ENCODE measurements at places on chromosomes 16 and 17.

GRCh38 chr17:47742319-47743181 is 9.5 kb downstream of the TBX21 start:
- no peak for DNase-seq

DNA sequence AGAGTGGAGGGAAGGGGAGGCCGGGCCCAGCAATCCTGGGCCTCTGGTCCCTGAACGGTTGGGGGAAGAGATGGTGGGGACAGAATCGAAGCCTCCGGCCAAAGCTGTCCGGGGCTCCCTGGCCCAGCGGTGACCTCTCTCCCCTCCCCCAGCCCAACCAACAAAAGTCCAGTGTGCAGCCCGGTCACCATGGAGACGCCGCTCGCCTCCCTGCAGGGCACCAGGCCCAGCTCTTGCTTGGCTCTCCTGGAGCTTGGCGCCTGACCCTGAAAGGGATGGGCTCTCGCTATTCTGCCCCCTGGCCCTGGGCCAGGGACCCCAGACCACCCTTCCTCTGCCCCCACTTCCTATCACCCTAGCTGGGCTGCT is 1.3 kb downstream of the METRN start:
- peak; percentile 83 for DNase-seq

GRCh38 chr16:19003935-19004334 is 20.2 kb downstream of the TMC7 start:
- no peak for DNase-seq

GRCh38 chr16:4115209-4115948 is 863 bp downstream of the ADCY9 start:
- DNase-seq = peak; percentile 40

GRCh38 chr16:84191466-84191865 is 509 bp downstream of the ADAD2 start:
- no peak for DNase-seq

DNA sequence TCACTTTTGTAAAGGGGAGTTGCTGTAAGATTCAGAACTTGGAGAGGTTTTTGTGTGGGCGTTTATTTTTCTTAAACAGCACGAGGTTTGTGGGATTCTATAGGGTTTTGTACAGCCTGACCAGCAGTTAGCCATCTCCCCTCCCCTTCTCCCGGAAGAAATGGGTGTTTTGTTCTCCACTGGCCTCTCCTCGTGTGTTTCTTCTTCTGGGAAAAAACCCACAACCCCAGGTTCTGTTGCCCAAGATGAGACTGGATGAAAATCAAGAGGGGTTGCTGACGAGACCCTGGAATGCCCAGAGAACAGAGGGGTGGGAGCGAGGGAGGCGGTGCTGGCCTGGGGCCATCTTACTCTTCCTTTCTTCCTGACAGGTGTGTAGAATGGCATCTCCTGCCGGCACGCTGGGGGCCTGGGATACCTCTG is 186.1 kb downstream of the MSI2 start:
- no peak for DNase-seq

DNA sequence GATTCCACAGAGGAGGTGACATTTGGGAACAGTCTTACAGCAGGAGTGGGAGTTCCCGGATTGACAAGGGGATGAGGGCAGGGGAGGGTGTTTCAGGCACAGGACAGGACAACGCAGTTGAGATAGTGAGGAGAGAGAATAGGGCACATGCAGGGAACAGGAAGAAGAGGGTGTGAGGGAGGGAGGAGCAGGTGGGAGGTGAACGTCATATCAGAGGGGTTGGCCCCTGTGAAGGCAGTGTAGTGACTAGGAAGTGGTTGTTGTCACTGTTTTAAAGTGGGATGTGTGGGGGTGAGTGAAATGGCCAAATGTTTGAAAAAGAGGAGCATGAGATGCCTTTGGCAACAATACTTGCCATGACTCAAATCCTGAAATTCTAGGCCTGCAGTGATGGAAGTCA is 12.2 kb downstream of the PRKCB start:
- no peak for DNase-seq

GRCh38 chr17:17700251-17700969 is 19.2 kb downstream of the RAI1 start:
- no peak for DNase-seq

GRCh38 chr16:1601489-1601888 is 10.4 kb downstream of the IFT140 start:
- no peak for DNase-seq

DNA sequence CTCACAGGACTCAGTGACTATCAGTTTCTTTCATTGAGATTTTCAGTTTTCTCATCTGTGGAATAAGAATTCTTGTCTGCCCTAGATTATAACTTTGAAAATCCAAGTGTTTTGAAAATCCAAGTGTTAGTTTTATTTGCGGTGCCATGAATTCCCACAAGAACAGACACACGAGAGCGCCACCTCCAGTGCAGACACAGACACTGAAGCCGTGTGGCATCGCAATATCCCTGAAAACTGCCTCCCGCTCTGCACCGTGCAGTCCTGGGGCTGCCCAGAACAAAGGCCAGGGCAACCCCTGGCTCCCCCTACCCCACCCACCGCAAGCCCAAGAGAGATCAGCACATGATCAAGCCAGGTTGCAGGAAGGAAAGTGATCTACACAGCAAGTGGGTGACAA is 229.5 kb upstream of the ASIC2 start:
- no peak for DNase-seq

- peak; percentile 26 for DNase-seq
These were observed 858 bp upstream of the TELO2 start for GRCh38 chr16:1492082-1492922.

- DNase-seq = no peak
These were observed 35.8 kb downstream of the AMFR start for GRCh38 chr16:56389554-56389953.

DNA sequence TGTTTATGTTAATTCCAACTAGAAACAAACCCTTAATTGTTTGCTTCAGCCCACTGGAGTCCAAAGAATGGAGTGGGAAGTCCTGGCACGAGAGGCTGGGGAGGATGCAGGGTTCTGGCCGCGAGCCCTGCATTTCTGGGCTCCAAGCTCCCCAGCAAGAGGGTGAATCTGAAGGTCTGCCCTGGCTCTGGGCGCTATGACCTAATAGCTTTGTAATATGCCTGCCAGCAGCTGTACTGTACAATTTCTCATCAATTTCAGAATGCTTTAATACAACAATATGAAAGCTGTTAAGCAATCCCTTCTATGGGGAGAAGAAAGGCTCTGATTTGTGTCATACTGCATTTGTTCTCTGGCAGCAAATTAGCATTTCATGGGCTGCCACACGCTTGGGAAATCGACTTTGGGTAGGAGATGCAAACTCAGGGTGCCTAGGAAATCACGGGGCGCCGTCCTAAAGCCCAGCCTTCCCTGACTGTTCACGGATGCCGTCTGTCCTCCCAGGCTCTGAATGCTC is 43.8 kb downstream of the NDEL1 start:
- no peak for DNase-seq

- DNase-seq = no peak
These were observed 41.8 kb upstream of the CNTNAP4 start for GRCh38 chr16:76235426-76235825.

DNA sequence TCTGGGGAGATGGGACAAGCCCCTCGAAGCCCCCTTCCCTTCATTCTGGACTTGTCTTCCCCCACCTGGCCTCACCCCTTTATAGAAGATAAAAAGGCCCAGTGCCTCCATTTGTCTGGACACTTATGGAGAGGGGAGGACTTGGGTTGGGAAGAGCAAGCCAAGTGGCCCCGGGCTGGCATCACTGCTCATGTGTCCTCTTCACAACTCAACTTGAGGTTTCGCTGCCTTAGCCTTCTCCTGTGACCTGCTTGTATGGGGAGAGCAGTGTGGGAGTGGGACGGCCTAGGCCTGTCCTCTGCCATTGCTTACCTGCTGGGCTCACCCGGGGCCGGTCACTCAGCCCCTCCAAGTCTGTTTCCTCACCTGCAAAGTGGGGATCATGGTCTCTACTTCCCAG is 1.4 kb downstream of the PAQR4 start:
- no peak for DNase-seq

- DNase-seq = no peak
These were observed 129.4 kb upstream of the IRX5 start for GRCh38 chr16:54801057-54801844.

DNA sequence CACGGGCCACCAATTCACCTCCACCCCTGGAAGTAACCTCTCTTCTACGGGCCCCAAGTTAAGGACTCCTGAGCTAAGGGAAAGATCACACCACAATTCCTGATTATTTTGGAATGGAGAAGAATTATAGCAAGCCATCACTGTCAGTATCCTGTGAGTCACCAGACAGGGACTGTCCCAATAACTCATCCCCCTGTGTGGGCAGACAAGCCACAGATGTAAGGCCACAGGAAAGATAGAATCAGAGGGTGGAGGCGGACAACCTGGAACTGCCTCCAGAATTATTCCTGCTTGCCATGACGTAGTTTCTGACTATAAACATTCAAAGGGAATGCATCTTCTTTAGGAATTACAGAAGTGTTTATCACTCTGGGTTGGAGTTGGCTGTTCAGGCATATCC is 5.8 kb upstream of the MYO1D start:
- no peak for DNase-seq

DNA sequence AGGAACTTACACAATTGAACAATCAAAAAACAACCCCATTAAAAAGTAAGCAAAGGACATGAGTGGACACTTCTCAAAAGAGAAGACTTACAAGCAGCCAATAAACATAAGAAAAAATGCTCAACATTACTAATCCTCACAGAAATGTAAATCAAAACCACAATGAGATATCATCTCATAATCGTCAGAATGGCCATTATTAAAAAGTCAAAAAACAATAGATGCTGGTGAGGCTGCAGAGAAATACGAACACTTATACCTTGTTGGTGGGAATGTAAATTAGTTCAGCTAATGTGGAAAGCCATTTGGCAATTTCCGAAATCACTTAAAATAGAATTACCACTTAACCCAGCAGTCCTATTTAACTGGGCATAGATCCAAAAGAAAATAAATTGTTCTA is 301.9 kb upstream of the KCNJ16 start:
- DNase-seq = no peak

DNA sequence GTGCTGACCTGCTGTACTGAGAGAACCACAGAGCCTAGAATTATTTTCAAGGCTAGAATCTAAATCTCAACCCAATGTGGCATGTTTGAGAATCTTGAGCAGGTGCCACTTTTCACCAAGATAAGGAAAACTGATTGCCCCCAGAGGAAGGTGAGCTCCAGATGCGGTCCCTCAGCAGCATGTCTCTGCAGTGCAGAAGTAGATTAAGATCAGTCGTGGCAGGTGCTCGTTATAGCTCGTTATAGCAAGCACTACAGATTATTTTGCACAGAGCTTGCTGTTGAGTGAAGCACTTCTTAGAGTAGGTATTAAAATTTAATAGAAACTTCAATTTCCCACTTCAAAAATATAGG is 176.0 kb downstream of the AATF start:
- DNase-seq = no peak

DNA sequence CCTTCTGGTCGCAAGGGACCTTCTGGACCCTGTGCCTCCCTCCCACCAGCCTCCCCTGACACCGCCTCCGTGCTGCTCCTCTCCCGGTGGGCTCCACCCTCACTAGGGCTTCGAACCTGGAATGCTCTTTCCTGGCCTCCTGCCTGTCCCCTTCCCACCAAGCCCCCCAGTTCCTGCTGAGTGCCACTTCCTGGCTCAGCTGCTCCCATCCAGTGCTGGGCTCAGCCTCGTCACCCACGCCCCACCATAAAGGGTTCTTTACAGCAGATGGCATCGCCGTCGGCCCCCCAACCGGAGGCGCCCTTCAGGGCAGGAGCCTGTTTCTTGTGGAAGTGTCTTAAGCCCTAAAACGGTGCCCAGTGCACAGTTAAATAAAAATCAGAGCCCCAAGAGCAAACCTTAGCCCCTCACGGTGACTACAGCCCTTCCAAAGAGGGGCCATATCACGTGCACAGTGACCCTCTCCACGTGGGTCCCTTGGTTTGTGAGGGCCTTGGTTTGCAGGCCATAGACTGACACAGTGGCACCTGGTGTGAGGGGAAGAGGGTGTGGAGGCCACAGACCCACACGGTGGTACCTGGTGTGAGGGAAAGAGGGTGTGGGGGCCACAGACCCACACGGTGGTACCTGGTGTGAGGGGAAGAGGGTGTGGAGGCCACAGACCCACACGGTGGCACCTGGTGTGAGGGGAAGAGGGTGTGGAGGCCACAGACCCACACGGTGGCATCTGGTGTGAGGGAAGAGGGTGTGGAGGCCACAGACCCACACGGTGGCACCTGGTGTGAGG is 111.4 kb downstream of the METRNL start:
- peak; percentile 8 for DNase-seq

DNA sequence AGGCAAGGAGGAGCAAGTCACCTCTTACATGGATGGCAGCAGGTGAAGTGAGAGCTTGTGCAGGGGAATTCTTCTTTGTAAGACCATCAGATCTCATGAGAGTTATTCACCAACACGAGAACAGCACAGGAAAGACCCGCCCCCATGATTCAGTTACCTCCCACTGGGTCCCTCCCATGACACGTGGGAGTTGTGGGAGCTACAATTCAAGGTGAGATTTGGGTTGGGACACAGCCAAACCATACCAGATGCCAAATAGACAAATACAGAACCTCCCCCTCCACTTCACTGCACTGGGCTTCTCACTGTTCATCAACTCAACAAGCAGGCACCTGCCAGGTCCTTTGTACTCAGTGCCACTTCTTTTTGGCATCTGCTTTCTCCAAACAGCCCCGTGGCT is 100.2 kb downstream of the WSCD1 start:
- DNase-seq = no peak

GRCh38 chr16:66574531-66574930 is 4.7 kb upstream of the CMTM2 start:
- no peak for DNase-seq

DNA sequence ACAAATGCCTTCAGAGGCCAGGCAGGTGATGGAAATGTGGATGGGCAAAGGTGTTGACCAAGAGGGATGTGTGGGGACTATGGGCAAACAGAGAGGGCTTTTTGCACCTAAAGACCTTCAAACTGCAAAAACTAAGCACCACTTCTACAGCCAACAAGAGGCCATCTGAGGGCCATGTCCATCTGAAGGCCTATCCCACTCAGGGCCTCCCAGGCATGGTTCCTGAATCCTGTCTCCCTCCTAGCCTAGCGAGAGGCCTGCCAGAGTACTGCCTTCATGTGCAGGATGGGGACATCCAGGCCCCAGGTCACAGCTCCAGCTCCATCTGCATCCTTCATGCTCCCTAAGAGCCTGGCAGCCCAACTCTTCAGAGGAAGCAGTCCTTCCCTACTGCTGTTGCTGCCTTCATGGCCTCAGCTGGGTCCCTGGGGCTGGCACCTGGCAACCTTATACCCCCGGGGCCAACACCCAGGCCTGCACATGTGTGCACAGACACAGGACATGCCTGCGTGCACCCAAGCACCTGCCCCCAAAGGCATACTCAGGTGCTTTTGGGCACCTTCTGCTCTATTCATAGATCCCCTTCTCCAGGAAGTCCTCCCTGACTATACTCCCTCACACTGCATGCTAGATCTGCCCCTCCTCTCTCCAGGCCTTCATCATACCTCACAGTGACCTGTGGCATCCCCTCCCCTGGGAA is 95.2 kb downstream of the C16orf78 start:
- DNase-seq = no peak

DNA sequence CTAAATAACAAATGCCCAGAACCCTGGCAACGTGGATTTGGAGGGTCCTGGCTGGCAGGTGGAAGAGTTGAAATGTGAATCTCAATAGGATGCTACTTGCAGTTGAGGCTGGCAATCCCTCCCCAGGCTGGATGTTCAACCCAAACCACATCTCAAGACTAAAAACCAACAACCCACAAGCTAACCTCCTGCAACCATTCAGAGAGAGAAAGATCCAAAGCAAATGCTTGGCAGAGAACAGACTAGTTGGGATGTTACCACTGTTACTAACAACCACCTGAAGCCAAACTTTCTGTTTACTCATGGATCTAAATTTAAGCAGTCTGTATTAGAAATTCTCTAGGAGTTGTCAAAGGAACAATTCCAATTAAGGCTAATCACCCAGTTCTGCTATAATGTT is 27.9 kb downstream of the SMG6 start:
- no peak for DNase-seq

Measured in pancreas (tissue), 10 donors.